ENCODE measurements at places on chromosomes 3 and 15.
A peak's percentile ranks its signal among the peaks of the same experiment; 100 is the strongest.

DNA sequence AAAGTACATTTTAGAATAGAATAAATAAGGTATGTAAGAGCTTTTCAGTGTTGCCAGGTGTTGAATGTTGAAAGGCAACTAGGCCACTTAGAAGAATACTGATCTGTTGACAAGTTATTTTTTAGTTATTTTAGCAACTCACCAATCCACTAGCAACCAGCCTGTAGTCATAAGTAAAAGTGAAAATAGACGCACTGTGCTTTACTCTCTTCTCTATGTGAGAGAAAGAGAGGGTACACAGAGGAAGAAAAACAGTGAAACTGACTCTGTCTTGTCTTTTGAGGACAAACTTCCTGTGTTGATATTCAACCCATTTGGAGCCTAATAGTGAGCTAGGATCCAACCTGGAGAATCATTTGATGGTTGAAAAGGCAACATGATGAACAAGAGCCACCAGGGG is 327.1 kb upstream of the GOLIM4 start:
- no peaks in the 10 kb centered on the region for H3K36me3 ChIP-seq
- H3K4me1 ChIP-seq = no peaks in the 10 kb centered on the region
- H3K27ac ChIP-seq = no peak overlapping the region
- H3K27me3 ChIP-seq = no peaks in the 10 kb centered on the region
- no peak overlapping the region for H3K4me3 ChIP-seq

DNA sequence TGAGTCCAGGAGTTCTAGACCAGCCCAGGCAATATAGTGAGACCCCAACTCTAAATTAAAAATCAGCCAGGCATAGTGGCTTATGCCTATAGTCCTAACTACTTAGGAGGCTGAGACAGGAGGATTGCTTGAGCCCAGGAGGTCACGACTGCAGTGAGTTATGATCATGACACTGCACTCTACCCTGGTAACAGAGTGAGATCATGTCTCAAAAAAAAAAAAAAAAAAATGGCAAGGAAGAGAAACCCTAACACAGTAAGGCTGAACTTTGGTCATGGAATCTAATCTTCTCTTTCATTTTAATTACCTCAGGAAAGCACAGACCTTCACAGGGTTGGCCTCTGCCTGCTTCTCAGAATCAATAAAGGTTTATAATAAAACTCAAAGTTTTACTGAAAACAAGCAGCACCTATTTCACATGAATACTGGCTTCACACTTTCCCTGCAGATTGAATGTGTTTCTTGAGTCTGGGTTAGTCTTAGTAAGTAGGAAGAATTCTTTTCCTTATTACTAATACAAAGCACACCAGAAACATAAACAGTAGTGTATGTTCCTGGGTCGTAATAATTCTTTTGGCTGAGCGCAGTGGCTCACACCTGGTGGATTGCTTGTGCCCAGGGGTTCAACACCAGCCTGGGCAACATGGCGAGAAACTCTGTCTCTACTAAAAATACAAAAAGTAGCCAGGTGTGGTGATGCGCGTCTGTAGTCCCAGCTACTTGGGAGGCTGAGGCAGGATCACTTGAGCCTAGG is 11.6 kb upstream of the NR2C2 start:
- H3K4me3 ChIP-seq = no peak overlapping the region
- no peaks in the 10 kb centered on the region for H3K36me3 ChIP-seq

DNA sequence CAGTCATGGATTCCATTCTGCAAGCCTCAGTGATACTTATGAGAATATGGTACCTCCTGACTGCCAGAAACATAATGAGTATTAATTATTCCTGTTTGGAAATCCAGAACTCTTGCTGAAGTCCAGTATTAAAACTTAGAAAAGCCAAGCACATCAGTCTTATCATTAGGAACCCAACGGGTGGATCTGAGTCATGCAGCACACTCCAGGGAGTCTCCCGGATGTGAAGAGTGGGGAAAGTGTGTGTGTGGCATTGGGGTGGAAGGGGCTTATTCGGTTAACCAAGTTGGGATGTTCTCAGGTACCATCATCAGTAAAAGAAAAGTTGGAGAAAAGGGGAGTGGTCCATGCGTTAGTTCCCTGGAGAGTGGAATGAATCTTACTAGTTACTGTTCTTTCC is 181.1 kb downstream of the PLCL2 start:
- H3K27ac ChIP-seq = no peak overlapping the region
- H3K4me3 ChIP-seq = no peak overlapping the region
- peaks cover 9% of the 10 kb centered on the region for H3K4me1 ChIP-seq
- no peak for DNase-seq
- H3K27me3 ChIP-seq = no peaks in the 10 kb centered on the region
- H3K36me3 ChIP-seq = peaks cover 33% of the 10 kb centered on the region

GRCh38 chr3:64397573-64397972 is 172.3 kb upstream of the PRICKLE2 start:
- H3K27ac ChIP-seq = no peak overlapping the region
- H3K4me1 ChIP-seq = no peaks in the 10 kb centered on the region
- no peak for DNase-seq
- H3K27me3 ChIP-seq = no peaks in the 10 kb centered on the region

DNA sequence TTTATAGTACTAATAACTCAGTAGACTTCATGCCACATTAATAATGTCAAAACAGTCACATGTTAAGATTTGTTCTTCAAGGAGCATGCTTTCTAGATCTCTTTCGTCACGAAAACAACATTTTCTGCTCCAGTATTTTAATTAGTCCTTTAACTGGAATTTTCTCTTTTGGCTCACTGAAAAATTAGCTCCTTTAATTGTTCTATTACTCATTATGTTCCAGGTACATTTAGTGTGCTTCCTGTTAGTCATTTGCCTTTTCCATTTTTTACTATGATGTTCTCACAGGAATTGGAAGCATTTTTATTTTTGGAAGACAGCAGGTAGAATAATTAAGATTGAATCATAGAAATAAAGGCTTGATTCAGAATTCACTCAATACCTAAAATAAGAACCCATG is 111.2 kb downstream of the SLC9A9 start:
- H3K27me3 ChIP-seq = no peaks in the 10 kb centered on the region
- no peak overlapping the region for H3K4me3 ChIP-seq
- DNase-seq = no peak
- no peak overlapping the region for H3K27ac ChIP-seq
- H3K36me3 ChIP-seq = peaks cover 3% of the 10 kb centered on the region

DNA sequence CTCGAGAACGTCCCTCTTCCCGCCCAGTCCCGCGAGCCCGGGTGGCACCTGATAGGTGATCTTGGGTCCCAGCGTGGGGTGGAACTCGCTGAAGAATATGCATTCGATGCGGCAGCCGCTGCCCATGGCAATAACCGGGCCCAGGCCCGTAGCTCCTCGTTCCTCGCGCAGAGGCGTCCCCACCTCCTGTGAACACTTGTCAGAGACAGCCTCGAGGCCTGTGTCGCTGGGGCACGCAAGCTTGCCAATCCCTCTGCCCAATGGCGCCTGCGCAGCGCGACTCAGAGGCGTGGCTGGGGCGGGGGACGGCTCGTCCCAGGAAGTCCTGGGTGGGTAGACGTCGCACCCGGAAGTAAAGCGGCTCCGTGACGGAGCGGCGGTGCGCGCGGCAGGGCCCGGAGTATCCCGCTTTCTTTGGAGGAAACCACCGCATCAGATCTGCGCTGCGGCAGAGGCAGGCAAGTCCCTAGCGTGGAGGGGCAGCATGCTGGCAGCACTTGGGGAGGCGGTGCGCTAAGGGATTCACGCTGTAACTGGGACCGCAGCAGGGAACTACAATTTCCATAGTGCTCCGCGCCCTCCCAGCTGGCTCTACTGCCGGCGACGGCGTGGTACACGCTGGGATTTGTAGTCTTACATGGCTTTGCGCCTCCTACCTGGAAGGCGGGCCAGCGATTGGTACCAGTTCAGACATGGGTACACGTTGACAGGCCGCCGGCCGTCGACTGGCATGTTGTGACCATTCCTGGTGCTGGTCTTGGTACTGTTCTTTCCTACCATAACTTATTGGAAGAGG is at the start of the genes CYB561D2 and NPRL2:
TSS of gene CYB561D2 (plus strand) at position 336 of the 796 bp plus-strand sequence. CDS start 572 bp downstream, outside the sequence.
TSS of gene NPRL2 (minus strand) at position 249 of the 796 bp plus-strand sequence. CDS start at position 126, 123 bp downstream.
- H3K4me3 ChIP-seq = peak within 1 kb of the TSS; percentile 92
- DNase-seq = peak; percentile 99

DNA sequence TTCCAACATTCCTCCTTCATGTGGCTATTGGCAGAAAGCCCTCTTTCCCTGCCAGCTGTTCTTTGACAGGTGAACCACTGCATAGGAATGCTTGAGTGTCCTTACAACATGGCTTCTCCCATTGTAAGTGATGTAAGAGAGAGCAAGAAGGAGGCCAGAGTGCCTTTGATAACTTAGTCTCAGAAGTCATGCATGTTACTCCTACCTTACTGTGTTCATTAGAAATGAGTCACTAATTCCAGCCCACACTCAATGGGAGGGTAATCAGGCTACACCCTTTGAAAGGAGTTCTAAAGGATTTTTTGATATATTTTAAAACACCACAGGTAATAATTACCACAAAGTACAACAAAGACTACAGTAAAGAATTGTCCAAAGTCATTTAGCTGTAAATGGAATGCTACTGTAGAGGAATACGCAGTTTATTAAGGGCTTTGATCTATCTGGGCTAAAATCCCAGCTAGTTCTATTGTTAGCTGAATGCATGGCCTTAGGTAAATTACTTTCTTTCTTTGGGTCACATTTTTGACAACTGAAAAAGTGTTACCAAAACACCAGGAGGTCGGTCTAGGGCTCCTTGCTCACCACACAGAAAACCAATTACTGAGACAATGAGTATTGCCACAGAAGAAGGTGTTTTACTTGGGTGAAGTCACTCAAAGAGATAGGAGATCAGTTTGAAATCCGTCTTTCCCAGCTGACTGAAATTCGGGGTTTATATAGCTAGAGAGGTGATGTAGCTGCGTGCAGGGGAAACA is 154.9 kb downstream of the GRM7 start:
- H3K36me3 ChIP-seq = no peaks in the 10 kb centered on the region
- no peak overlapping the region for H3K4me3 ChIP-seq
- H3K27me3 ChIP-seq = no peaks in the 10 kb centered on the region
- DNase-seq = no peak
- H3K4me1 ChIP-seq = no peaks in the 10 kb centered on the region
- H3K27ac ChIP-seq = no peak overlapping the region

DNA sequence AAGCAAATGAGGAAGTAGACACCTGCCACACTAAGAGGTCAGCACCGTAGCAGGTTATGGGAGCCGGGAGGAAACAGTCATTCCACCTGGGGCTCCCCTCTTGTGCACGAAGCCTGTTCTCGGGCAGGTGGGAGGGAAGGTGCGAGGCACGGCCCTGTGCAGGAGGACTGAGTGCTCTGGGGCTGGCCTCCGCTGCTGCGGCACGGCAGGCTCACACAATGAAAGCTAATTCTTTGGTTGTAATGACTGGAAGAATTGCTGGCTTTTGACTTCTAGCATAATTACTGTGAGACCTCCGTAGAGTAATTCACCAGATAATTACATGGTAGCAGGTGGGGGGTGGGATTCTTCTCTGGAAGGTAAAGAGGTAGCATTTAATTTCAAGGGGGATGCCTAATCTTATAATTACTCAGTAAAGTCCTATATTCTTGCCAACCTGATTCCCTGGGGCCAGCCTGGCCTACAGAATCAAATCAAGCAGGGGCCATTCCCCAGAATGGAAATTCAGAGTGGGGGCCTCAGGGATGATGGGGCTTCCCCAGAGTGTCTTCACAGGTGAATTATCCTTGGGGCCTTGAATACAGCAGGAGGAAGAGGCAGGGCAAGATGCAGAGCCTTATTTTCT is 129.1 kb downstream of the TPRA1 start:
- no peak overlapping the region for H3K27ac ChIP-seq
- H3K4me3 ChIP-seq = no peak overlapping the region
- peaks cover 3% of the 10 kb centered on the region for H3K4me1 ChIP-seq

DNA sequence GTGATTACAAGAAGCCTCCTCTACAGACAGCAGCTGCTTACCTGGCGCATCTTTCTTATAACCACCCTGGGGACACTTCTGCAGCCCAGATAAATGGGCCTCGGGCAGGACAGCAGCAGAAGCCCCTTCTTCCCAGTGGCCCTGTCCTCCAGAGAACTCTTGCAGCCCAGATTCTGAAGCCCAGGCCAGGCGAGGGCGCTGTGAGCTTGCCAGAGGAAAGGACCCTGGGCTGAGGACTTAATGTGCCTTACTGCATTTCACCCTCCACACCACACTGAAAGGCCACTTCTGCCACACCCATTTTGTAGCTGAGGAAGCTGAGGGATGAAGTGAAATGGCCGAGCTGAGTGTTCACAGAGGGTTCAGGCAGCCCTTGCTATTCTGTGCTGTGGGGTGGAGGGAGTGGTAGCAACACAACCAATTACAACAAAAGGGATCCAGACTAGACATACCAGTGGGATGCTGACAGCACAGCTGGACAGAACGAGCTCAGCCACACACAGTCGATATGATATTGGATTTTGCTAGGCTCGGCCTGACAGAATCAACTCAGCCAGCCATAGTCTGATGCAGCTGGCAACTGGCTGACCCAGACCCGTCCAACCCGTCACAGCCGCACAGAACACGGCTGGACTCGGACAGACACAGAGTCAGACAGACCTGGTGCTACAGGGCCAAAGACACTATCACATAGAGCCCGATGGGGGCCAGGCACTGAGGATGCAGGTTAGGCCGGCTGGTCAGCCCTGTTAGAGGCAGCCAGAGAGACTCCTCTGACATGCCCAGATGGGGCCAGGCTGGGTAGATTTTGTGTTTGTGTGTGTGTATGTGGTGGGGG is 7.3 kb downstream of the ACOX2 start:
- no peak overlapping the region for H3K4me3 ChIP-seq
- H3K4me1 ChIP-seq = peaks cover 15% of the 10 kb centered on the region
- no peak overlapping the region for H3K27ac ChIP-seq
- no peaks in the 10 kb centered on the region for H3K36me3 ChIP-seq

- no peak overlapping the region for H3K4me3 ChIP-seq
- no peaks in the 10 kb centered on the region for H3K4me1 ChIP-seq
- H3K36me3 ChIP-seq = peaks cover 67% of the 10 kb centered on the region
- no peaks in the 10 kb centered on the region for H3K27me3 ChIP-seq
- DNase-seq = no peak
Observed at GRCh38 chr3:130969621-130970020, 57.0 kb downstream of the ASTE1 start.

DNA sequence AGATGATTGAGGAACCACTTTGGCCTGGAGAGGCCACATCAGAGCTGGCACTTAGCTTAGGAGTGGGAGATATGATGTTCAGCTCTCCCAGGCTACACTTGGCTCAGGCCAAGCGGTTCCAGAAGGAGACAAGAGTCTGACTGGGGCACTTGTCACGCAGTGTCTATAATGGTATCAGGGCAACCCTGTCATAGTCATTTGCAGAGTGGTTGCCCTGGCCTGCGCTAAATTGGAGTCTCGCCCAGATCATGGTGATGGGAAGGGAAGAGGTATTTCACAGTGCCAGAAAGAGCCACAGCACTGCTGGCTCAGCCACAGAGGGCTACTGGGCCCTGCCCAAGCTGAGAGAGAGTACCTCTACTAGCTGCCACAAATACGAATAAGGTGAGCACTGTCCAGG is 186.9 kb upstream of the CRBN start:
- no peak overlapping the region for H3K4me3 ChIP-seq
- H3K4me1 ChIP-seq = no peaks in the 10 kb centered on the region
- no peak for DNase-seq
- no peaks in the 10 kb centered on the region for H3K27me3 ChIP-seq
- H3K27ac ChIP-seq = no peak overlapping the region

GRCh38 chr3:122255757-122256439 is 69.2 kb upstream of the CSTA start:
- no peak overlapping the region for H3K4me3 ChIP-seq
- peaks cover 9% of the 10 kb centered on the region for H3K27me3 ChIP-seq
- DNase-seq = no peak
- H3K4me1 ChIP-seq = peaks cover 37% of the 10 kb centered on the region
- H3K36me3 ChIP-seq = no peaks in the 10 kb centered on the region

Measured in activated naive CD8-positive, alpha-beta T cell treated with anti-CD3 and anti-CD28 coated beads, Interleukin-2, amount 50 U/mL, for 24 hours (primary cell).